KG1 (cell line): ENCODE measurements at places on chromosomes 7 and 10.

- no peak for DNase-seq
Measured at GRCh38 chr10:133241501-133242205, 4.0 kb downstream of the VENTX start.

DNA sequence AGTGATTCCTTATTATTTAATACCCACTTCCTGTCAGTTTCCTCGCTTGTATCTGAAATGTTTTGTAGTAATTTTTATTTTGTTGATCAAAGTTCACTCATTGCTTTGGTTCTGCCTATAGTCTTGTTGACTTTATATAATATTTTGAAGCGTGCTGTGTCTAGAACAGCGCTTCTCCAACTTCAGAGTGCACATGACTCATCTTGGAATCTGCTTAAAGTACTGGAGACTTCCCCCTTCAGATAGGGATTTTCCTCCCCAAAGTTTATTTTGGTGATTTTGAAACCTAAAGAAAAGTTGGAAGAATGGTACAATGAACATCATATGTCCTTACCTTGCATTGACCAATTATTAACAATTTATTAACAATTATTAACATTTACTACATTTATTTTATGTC is 5.8 kb downstream of the COMTD1 start:
- DNase-seq: no peak

DNA sequence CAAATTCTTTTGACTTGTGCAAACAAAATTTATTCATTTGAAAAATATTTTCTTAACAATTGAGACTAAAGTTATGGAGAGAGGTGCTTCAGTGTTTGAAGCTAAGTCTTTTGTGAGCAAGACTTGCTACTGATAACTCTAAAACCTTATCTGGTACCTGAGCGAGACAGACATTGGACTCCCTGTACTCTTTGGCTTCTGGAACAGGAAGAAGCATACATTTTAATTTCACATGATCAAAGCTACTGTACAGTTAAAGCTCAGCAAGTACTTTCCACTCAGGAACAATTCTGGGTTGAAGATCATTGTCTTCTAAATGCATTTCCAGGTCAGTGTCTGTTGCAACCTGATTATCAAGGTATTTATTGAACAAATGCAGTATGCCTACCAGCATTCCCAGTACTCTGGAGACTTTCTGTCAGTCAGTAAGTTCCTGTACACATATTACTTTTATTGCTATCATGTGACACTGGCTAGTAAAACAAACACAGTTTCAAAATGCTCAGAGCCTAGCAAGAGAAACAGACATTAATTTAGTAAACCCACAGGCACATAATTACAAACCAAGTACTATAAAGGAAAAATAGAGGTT is 42.4 kb downstream of the CABCOCO1 start:
- DNase-seq: no peak

- no peak for DNase-seq
Measured at GRCh38 chr7:37208528-37208927, 240.1 kb downstream of the ELMO1 start.

GRCh38 chr7:50095634-50096033 is 2.6 kb upstream of the ZPBP start:
- DNase-seq: no peak

DNA sequence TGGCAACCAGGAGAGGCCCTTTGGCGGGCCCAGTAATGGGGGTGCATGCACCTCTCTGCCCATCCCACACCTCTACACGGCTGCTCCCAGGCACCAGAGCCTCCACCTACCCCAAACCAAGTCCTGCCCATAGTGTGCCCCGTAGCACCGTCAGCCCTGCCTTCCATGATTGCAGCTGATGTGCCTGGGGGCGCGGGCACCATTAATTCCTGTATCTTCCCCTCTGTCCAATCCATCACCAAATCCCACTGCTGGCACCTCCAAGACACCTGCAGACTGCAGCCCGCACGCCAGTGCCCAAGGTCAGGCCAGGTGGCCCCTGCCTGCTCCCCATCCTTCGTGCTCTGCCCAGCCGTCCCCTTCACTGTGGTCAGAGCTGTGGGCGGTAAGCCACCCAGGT is 533.0 kb downstream of the PTPRN2 start:
- no peak for DNase-seq

DNA sequence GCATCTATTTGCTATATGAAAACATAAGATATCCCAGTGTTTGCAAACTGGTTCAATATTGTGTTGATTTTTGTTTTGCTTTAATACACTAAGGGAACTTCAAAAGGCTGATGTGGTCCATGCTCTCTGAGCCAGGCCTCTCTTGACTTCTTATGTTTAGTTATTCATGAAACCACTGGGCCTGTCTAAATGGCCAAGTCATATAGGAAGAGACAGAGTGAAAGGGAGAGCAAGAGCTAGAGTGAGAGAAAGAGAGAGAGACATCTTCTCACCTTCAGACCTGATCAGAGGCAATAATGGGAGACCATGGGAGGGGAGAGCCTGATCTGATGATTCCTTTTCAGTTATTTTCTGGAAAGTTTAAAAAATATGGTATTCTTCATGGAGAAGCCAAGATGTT is 6.1 kb upstream of the FAS start:
- DNase-seq: no peak

DNA sequence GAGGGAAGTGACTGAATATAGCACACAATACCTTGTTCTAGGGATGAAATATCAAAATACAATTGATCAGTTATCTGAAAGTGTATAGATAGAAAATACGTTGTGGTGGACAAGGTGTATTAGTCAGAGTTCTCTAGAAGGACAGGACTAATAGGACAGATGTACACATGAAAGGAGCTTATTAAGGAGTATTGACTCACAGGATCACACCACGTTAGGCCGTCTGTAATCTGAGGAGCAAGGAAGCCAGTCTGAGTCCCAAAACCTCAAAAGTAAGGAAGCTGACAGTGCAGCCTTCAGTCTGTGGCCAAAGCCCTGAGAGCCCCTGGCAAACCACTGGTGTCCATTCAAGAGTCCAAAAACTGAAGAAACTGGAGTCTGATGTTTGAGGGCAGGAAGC is 406.1 kb downstream of the MDFIC start:
- DNase-seq: no peak

DNA sequence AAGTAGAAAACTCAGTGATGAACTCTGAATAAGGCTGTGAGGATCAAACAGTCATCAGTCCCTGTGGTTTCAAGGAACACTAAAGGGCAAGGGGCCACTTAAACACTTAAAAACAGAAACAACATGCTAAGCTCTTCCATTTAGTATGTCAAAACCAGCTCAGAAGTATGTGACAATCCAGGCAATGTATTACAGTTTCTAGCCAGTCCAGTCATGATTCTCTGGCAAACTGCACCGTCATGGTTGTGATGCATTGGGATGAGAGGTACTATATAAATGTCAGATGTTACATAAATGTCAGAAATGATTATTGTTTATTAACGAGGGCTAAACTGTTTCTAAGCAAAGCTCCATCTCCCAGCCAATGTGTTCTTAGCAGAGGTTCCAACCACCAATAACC is 4.7 kb upstream of the CREB5 start:
- DNase-seq: no peak

GRCh38 chr7:55308186-55308929 is 56.8 kb upstream of the LANCL2 start:
- no peak for DNase-seq

DNA sequence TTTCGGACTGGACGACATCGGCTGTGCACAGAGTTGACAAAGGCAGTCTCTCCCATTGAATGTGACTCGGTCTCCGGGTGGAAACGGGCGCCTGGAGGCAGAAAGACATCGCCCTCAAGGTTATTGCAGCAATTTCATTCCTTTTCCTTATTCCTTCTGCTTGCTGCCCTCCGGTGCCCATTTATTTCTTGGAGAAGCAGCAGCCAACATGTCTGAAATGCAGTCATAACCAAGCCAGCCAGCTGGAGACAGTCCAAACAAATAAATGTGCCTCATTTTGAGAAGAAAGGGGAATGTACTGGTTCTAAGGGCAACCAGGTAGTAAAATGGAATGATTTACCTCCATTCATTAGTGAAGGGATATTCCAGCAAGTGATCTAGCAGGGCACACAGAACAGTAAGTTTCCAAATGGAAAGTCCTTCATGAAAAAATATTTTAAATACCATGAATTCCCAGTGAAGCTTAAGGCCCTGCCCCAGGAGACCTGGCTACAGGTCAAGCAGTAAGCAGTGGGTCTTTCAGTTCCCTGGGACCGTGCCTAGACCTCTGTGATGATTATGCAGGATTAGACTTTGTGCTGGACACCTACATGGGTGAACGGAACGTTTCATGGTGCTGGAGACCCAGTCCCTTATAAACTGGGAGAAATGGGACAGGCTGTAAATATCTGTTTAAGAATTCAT is 86.6 kb downstream of the ABLIM1 start:
- no peak for DNase-seq

DNA sequence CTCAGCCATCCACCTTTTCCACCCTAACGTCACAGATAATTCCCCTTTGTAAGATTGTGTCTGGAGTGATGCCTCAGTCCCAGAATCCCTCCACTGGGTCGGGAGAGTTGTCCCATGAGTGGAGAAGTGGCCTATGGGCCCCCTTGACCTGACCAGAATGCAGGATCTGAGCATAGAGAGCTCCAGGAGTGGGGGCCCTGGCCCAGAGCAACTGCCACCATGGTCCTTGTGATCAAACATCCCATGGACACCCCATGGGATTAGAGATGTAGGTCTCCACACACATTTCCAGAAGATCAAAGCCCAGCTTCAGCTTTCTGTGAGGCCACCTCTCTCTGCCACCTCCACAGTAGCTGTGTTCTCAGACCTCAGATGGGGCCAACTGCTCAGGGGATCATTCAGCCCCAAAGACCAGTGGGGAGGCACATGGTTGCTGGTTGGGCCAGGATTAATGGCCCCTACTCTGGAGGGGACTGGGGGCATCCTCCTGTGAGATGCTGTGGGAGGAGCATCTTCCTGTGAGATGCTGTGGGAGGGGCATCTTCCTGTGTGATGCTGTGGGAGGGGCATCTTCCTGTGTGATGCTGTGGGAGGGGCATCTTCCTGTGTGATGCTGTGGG is 28.5 kb upstream of the DPYSL4 start:
- no peak for DNase-seq

DNA sequence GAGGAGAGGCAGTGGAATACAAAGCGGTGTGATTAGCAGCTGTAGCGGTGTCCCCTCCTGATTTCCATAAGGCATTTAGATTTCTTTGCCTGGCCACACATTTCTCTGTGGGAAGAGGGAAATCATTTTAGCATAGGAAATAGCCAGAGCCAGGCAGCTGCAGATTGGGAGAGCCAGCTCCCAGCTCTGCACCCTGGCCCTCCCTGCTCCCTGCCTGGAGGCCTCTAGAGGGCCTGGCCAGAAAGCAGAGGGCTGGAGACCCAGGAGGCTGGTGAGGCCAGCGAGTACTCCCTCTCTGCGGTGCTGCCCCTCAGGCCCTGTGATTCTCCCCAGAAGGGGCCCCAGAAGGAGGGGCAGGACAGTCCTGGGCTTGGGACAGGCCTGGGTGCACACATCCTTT is 85.7 kb downstream of the C10orf105 start:
- DNase-seq: no peak

DNA sequence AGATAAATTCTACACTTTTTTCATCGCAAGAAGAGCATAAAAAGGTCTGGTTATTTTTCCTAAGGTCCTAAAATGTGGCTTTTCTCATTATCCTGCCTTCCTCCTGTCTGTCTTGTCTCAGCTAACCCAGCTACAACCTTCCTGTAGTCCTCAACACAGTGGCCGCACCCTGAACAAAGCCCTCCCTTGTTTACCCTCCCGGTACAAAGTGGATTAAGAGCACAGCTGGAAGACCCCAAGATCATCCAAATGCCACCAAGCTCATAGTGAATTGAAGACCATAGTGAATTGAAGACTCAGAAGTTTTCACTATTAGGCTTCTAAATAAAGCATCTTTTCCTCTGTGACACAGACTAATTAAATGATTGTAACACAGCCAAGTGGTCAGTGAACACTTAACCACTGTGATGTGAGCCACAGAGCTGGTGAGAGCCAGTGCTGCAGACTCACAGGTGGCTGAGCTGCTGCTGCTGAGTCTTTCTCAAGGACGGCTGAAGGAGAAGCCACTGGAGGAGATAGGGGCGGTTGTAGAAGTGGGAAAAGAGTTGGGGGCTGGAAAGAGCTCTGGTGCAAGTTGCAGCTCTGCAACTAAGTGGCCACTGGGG is 123.6 kb downstream of the ATXN7L1 start:
- no peak for DNase-seq

GRCh38 chr10:113522460-113522859 is 30.4 kb upstream of the HABP2 start:
- DNase-seq: no peak

DNA sequence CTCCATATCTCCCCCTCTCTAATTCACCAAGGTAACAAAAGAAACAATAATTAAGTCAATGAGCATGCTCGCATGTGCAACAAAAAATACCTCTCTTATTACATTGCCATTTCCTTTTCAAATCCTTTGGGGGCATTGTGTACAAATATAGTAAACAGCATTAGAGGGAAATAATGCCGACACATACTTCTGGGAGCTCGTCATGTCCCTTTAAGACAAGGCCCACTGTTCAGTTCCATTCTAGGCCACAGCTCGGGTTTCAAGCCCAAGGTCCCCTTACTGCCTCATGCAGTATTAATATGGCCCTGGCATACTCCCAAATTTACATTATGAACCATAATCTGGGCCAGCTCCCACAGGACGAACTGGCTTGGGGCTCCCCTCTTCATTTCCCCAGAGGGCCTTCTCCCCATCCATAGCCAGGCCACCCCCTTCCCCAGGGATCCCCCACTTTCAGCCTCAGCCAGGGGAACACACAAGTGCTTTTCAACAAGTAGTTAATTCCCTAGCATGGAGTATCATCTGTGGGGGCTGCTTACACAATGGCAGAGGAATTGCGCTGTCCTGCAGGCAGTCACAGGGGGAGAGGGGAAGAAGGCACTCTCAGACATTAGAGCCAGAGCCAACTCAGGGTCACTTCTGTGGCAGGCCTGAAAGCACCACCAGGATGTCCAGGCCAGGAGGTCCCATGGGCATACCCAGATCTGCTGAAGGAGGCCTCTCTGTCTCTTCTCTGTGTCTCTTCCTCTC is 110.6 kb downstream of the KCNMA1 start:
- no peak for DNase-seq

DNA sequence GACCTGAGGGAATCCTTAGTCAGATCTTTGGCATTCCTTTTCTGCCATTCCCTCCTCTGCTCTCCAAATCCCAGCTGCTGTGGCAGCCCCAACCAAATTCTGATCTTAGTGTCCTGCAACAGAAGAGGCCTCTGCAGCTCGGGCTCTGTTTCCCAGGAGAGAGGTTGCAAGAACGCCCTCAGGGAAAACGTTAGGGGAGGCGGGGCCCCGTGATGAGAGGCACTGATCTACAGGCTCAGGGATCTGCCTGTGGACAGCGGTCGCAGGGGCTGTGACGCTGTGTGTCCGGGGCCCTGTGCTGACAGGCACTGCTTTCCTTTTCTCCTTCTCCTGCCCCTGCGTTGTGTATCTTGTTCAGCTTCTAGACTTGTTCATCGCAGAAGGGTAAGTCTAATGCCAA is 57.3 kb upstream of the DPYSL4 start:
- DNase-seq: no peak
